ENCODE measurements at places on chromosomes 11 and 22.

DNA sequence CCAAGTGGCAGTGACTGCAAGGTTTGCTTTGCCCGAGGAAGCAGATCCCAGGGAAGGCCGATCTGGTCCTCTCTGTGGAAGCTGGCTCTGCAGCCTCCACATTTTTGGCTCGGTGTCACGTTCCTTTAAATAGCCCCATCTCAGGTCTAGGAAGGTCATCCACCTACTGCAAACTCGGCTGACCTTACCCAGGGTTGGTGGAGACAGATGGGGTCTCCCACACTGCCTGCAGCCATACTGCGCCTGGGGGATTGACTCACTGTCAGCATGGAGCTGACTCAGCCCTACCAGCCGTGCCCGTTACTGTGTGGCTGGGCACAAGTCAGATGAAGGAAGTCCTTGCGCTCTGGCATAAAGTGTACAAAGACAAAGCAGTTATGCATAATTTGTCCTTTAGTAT is 16.9 kb downstream of the CDPF1 start:
- no peak for DNase-seq

DNA sequence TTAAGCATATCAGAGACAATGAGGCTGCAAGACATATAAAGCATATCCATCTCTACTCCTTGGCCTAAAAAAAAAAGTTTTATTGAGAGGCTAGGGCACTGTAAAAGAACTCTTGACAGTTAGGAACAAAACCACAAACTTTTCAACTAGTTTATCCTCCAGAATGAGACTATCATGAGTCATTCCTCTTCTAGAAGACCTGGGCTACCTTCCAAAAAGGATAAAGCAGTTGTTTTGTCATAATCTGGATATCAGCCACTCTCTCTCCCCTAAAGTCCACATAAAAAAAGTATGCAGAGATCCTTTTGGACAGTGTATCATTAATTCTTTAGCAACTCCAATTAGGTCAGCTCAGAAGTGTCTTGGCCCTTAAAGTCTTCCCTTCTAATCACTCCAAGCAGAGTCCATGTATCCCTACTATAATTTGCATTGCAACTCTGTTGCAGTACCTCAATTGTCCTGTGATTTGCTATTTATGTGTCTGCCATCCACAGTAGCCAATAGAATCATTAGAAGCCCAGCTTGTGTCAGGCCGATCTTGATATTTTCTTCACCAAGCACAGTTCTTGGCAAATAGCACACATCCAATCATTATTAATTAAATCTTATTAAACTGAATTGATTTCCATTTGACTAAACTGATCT is 10.4 kb downstream of the OR51T1 start:
- peak; percentile 10 for DNase-seq

DNA sequence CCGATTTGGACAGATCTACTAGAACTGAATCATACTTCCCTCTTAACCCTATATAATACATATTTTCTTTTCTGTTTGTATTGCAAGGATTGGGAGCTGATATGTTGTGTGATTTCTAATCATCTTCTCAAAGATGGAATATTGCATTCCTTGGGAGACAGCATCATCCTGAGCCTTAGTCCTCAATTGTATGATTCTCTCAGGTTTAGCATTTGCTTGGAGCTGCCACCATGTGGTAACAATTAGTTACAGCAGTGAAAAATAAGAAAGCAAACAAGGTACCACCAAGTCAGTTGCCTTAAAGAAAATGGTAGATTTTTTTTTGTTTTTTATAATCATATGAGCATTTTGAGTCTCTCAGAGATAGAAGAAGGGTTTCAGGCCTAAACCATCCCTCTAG is 11.9 kb downstream of the SNX19 start:
- no peak for DNase-seq

- DNase-seq: no peak
These were observed 9.4 kb upstream of the SOX6 start for GRCh38 chr11:16365581-16366228.

- DNase-seq: peak; percentile 16
These were observed 94.3 kb downstream of the SOX6 start for GRCh38 chr11:16261836-16262644.

DNA sequence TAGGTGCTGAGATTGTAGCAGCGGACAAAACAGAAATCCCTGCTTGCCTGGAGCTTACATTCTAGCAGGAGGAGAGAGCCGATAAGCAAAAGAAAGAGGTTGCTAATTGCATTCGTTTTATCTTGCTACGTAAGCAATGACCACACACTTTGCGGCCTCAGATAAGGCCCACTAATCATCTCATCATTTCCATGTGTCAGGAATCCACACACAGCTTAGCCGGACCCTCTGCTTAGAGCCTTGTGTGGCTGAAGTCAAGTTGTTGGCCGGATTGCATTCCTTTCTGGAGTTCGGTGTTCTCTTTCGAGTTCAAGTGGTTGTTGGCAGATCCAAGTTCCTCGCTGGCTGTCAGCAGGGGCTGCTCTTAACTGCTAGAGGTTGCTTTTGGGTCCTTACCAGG is 101.6 kb downstream of the CHST1 start:
- no peak for DNase-seq

All from hepatocyte (in vitro differentiated cells).